ENCODE measurements at places on chromosomes 11 and 22.
A peak's percentile ranks its signal among the peaks of the same experiment; 100 is the strongest.

DNA sequence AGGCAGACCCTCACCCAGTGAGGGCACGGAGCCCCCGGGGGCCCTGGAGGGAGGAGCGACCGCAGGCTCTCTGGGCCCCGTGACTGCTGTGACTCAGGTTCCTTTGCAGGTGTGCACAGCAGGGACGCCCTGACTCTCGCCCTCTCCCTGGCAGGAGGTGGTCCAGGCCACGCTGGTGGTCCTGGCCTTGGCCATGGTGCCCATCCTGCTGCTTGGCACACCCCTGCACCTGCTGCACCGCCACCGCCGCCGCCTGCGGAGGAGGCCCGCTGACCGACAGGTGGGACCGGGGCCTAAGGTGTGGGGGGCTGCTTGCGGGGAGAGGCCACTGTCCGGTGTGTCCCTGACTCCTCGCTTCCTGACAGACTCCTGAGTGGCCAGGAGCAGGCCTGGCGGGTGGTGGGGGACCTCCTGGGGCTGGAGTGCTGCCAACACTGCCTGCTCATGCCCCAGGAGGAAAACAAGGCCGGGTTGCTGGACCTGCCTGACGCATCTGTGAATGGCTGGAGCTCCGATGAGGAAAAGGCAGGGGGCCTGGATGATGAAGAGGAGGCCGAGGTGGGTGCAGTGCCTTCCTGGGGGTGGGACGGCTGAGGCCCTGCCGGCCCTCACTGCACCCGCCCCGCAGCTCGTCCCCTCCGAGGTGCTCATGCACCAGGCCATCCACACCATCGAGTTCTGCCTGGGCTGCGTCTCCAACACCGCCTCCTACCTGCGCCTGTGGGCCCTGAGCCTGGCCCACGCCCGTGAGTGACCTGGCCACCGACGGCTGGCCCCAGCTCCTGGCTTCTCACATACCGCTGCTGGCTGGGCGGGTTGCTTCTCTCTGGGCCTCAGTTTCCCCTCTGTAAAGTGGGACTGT lies 10.9 kb downstream of the TCIRG1 start:
- H3K27ac ChIP-seq, result no peak overlapping the region
- H3K4me1 ChIP-seq, result no peaks in the 10 kb centered on the region
- H3K36me3 ChIP-seq, result peaks cover 5% of the 10 kb centered on the region

DNA sequence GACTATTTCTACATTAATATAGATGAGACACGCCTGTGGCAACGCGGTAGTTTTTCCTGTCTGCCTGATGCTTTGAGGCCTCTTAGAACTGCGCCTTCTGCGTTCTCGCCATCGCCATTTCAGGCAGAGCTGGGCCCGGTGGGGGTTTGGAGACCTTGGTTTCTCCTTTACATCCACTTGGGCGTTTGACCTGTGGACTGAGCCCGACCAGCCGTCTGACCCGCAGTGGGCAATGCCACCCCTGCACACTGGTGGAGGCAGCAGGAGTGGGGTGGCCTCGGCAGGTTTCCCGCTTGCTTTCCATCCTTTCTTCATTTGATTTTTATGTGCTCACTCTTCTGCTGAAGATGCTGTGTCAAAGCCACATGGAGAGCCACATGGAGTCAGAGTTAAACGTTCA lies 130.4 kb downstream of the TBC1D22A start:
- peak overlapping the region; percentile 20 for H3K27ac ChIP-seq
- no peak for DNase-seq
- peaks cover 29% of the 10 kb centered on the region for H3K36me3 ChIP-seq
- H3K4me1 ChIP-seq, result peaks cover 10% of the 10 kb centered on the region
- H3K4me3 ChIP-seq, result no peak overlapping the region
- no peaks in the 10 kb centered on the region for H3K27me3 ChIP-seq

DNA sequence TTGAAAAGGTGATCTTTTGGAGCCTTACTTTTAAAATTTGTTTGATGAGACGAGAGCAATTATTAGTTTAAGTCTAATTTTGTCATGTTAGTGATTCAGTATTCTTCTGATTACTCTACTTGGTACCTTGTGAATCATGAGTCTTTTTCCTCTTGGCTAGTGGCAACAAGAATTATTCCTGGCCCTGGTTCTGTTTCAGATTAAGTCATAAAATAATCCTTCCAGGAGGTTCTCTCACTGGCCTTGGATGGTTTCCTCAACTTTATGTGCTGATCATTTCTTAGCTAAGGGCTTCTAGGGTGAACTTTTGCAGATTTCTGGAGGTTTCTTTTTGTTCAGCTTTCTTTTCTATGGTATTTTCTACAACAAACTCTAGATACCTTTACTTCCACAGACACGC lies 741.8 kb upstream of the LUZP2 start:
- H3K36me3 ChIP-seq, result no peaks in the 10 kb centered on the region
- H3K4me1 ChIP-seq, result no peaks in the 10 kb centered on the region
- DNase-seq, result no peak

DNA sequence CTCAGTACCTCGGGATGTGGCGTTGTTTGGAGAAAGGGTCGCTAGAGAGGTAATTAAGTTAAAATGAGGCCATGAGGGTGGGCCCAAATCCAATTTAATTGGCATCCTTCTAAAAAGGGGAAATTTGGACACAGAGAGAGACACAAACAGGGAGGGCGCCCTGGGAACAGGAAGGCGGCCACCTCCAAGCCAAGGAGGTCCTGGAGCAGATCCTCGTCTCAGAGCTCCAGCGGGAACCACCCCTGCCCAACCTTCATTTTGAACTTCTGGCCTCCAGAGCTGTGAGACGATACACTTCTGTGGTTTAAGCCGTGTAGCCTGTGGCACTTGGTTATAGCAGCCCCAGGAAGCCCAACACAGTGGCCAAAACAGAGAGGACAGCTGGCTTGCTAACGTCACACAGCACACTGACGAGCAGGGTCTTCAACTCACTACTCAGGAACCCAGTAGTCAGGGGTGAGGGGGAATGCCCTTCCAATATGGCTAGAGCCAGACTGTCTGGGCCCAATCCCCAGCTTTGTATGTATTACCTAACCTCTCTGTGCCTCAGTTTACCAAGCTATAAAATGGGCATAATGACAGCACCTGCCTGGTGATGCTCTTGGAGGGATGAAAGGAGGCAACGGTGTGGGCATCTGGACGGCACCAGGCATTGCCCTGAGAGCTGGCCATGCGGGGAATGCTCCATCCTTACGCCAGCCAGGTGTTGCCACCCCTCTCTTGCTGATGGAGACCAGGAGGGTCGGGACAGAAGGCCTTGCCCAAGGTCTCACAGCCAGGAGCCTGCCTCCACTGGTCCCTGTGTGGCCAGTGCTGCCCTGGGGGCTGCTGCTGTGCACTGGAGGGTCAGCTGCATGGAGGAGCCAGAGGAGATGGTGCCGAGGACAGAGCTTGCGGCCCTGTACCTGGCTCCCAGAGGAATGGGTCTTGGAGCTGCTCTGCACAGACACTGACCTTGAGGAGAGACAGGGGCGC lies 53.3 kb upstream of the LINC01488 start:
- H3K36me3 ChIP-seq, result peaks cover 3% of the 10 kb centered on the region
- no peak overlapping the region for H3K27ac ChIP-seq
- peaks cover 19% of the 10 kb centered on the region for H3K4me1 ChIP-seq
- peaks cover 22% of the 10 kb centered on the region for H3K27me3 ChIP-seq
- H3K4me3 ChIP-seq, result no peak overlapping the region

DNA sequence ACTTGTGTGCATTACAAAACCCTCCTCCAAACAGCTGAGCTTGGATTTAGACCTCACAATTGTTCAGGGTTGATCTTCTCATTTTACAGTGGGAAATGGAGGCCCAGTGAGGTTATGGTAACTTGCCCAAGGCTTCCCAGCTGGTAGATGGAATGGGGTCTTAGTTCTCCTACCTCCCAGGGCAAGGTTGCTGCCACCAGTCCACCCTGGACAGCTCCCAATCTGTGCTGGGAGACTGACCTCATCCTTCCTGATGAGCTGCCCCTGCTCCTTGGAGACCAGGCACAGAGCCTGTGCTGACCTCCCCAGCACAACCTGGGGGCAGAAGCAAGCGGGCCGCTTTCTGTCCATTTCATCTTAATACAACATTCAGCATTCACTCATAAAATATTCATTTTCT lies 190.7 kb downstream of the ST3GAL4 start:
- no peaks in the 10 kb centered on the region for H3K36me3 ChIP-seq
- no peak overlapping the region for H3K27ac ChIP-seq
- H3K4me3 ChIP-seq, result no peak overlapping the region
- H3K27me3 ChIP-seq, result peaks cover 11% of the 10 kb centered on the region
- DNase-seq, result no peak
- H3K4me1 ChIP-seq, result no peaks in the 10 kb centered on the region
